GM23338 (cell line): ENCODE measurements at places on chromosomes 12 and 14. TPM values are rescaled to one million over a fixed set of nuclear protein-coding genes. Genes with fewer than 3 reads are reported as not detected.

JAG2 gene
- total RNA-seq: 9.6 and 10.3 TPM in 2 replicates

KLRG1 gene
- total RNA-seq: 5.1 and 8.0 TPM in 2 replicates

MDM1 gene
- total RNA-seq: 18.9 and 23.3 TPM in 2 replicates

LTB4R2 gene
- 6.4 and 12.6 TPM in 2 replicates for total RNA-seq

- no peak for DNase-seq
Measured at GRCh38 chr12:47814539-47815170, 5.0 kb downstream of the HDAC7 start.
